Glomerular endothelial cell (primary cell): ENCODE measurements at places on chromosomes 3 and 15. TPM values are rescaled to one million over a fixed set of nuclear protein-coding genes. Genes with fewer than 3 reads are reported as not detected.

- no peak for DNase-seq
Observed at GRCh38 chr3:43676441-43676840, 14.3 kb upstream of the ABHD5 start.

DNA sequence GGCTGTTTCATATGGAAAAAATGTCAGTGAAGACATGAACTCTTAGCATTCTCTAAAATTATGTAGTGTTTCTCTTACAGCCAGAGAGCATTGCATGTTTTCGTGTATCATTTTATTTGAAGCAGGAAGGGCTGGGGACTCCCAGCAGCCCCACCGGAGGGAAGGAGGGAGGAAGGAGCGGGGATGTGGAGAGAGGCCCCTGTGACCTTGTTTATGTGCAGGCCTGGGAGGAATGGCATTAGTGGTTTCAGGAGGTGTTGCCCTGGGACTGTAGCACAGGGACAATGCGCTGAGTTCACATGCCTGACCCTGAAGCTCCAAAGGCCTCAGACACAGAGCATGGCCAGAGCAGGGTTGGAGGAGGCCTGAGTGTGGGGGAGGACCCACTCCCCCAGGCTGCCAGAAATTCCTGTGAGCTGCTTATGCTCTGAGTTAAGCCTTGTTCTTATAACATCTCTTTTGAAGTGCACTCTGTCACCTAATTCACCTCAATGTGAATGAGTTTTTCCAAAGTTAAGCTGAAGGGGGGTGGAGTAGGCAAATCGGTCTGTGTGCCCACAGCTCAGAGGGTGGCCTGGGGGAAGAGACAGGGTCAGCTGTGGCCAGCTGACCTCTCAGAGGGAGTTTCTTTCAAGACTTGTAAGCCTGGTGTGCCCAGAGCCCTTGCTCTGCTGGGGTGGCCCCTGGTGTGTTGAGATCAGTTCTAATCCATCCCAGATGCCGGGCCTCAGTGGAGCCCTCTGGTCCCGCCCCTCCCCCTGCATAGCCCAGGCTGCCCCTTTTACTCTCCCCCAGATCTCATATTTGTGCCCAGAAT is 3.9 kb upstream of the RNU6-1 start:
- no peak for DNase-seq

GRCh38 chr3:30350011-30350410 is 256.4 kb upstream of the TGFBR2 start:
- no peak for DNase-seq

DNA sequence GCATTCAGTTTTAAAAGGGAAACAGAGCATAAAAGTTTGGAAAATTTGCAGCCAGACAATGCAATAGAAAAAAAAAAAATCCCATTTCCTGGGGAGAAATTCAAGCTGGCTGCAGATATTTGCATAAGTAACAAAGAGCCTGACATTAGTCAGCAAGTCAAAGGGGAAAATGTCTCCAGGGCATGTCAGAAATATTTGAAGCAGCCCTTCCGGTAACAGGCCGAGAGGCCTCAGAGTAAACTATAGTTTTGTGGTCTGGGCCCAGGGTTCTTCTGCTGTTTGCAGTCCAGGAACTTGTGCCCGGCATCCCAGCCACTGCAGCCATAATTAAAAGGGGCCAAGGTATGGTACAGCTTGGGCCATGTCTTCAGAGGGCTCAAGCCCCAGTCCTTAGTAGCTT is 411.6 kb upstream of the BCHE start:
- no peak for DNase-seq

Gene TMCO5A
- total RNA-seq: not detected in 2 replicates

DNA sequence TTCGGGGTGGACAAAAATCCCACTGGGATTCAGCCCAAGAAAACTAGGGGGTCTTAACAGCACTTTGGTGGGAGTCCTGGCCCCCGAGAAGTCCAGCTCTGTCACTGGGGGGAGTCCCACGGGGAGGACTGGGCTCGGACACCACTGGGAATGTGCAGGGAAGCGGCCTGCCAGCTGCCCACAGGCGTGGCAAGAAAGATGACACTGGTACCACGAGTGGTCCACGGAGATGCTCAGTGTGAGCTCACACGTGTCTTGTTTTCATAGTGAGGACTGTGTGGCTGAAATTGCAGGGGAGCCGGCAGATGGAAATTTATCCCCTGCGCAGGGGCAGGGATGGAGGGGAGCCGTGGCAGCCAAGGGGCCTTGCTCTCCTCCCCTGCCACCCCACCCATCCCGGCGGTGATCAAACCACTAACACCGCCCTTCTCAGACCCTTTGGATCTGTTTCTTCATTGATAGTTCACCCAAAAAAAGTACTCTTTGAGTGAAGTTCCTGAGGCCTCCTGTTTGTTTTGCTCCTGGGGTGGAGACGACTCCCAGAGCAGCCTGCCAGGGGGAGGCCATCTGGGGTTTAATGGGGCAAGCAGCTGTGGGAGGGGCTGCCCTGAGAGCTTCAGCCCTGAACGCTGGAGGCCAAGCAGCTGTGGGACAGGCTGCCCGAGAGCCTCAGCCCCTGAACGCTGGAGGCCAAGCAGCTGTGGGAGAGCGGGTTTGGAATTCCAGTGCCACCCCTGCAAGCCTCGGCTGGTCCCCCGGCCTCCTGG is 130.9 kb downstream of the LRRK1 start:
- DNase-seq: no peak

Gene CMTM8
- total RNA-seq: 2.7 and 5.6 TPM in 2 replicates

- DNase-seq: no peak
Observed at GRCh38 chr15:71131601-71132362, 16.5 kb downstream of the THSD4 start.

- no peak for DNase-seq
Observed at GRCh38 chr3:61938878-61939549, 377.6 kb downstream of the PTPRG start.

GRCh38 chr3:107825556-107825955 is 265.3 kb downstream of the CD47 start:
- no peak for DNase-seq
